EL (cell line): ENCODE measurements at places on chromosomes 3 and 15.
A peak's percentile ranks its signal among the peaks of the same experiment; 100 is the strongest.

GRCh38 chr3:26713091-26713490 lies 90.5 kb downstream of the LRRC3B start:
- DNase-seq: no peak

- DNase-seq: no peak
Observed at GRCh38 chr3:150744041-150744918, 18.7 kb downstream of the SIAH2 start.

GRCh38 chr3:159322322-159322939 lies 520.6 kb downstream of the MFSD1 start:
- peak; percentile 38 for DNase-seq

DNA sequence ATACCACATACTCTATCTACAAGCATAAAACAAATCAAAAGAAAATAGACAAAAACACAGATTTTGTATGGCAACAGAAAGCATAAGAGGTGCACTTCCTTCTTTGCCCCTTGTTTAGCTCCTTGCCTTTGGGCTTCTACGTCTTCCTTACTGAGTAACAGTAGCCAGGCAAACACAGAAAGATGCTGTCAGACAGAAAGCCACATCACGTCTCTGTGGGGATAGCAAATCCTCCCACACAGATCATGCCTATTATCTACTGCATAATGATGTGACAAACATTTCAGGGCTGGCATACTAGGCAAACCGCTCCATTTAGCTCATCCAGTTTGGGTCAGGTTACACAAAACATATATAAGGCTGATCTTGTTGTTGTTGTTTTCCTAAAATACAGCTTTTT lies 92.7 kb downstream of the BOC start:
- DNase-seq: no peak

DNA sequence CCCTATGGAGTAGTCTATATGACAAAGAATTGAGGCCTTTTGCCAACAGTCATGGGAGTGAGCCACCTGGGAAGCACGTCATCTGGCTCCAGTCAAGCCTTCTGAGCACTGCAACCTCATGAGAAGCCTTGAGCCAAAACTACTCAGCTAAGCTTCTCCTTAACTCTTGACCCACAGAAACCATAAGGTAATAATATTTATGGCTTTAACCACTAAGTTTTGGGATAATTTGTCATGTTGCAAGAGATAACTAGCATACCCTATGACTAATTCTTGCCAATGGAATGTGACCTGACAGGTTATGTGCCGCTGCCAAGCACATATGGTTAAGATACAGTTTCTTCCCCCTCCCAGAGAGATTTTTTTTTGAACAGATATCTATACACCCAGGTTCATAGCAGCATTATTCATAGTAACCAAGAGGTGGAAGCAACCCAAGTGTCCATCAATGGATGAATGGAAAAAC lies 11.8 kb upstream of the SLC6A11 start:
- peak; percentile 2 for DNase-seq

GRCh38 chr3:183584914-183585280 lies 29.4 kb upstream of the KLHL6 start:
- no peak for DNase-seq

GRCh38 chr3:55690726-55691125 lies 203.6 kb upstream of the WNT5A start:
- DNase-seq: no peak

- DNase-seq: peak; percentile 59
Observed at GRCh38 chr3:183650554-183650953, 15.1 kb downstream of the KLHL24 start.

- DNase-seq: no peak
Observed at GRCh38 chr3:194541483-194541882, 54.7 kb upstream of the ATP13A3 start.

DNA sequence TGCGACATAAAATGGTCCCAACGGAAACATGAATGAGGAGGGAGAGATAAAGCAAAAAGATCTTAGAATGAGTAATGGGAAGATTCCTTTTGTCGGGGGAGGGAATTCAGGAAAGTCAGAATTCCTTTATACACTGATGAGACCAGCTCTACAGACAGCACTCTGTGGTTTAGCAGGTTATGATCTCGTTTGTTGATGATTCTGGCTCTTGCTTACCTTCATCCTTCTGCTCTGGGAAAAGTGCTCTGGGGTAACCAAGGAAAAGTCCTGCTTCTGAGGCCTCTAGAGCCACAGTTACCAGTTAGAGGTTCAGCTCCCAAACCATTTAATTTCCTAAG lies 150.7 kb upstream of the NR2E3 start:
- DNase-seq: peak; percentile 49

DNA sequence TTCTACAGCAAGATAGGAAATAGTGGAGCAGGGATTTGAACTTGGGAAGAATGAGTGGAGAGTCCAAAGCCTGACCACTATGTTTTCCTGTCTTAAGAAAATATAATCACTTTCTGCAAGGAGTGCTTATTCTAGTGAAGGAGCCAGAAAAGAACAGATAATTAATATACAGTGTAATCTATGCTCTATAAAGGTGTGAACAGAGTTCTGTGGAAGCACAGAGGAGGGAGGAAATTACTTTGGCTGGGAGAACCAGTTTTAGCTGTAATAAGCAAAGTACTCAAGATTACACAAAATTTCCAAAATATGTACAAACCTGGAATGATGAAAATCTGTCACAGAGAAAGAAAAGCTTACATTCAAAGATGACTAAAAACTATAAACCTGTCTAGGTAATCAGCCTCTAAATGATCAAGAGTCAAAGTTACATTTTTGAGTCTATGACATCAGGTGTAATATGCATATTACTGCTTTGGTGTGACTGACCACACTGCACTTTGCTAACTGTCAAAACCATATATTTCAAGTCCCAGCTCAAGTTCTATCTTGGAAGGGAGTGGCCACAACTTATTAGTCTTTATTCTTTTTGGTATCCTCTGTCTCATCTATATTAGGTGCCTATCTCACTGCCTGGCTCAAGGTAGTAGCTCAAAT lies 40.7 kb upstream of the MB21D2 start:
- DNase-seq: no peak

DNA sequence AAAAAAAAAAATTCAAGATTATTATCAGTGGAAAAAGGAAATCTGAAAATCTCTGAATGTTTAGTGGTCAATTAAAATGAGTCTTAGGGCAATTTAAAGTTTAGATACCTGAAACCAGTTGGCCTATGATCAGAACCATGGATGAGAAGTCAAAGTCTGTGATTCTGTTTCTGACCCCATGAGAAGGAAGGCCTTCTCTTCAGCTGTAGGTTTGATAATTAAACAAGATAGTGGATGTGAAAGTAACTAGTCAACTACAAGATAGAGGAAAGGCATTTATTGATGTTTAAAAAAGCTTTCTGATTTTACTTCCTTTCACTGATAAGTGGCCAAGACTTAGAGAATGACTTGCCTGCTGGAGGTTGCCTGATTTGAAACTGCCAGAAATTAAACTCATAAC lies 8.7 kb downstream of the PLS1 start:
- no peak for DNase-seq

GRCh38 chr15:99445272-99445850 lies 120.4 kb upstream of the MEF2A start:
- no peak for DNase-seq

- no peak for DNase-seq
Observed at GRCh38 chr3:157355276-157355675, 81.4 kb upstream of the PTX3 start.

DNA sequence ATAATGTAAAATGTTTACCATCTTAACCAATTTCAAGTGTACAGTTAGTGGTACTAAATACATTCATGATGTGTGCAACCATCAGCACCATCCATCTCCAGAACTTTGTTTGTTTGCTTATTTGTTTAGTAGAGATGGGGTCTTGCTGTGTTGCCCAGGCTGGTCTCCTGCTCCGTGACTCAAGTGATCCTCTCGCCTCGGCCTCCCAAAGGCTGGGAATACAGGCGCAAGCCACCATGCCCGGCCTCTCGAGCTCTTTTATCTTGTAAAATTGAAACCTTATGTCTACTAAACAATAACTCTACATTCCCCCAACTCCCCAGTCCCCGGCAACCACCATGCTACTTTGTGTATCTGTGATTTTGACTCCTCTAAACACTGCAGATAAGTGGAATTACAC lies 31.9 kb downstream of the FBXO45 start:
- DNase-seq: no peak

DNA sequence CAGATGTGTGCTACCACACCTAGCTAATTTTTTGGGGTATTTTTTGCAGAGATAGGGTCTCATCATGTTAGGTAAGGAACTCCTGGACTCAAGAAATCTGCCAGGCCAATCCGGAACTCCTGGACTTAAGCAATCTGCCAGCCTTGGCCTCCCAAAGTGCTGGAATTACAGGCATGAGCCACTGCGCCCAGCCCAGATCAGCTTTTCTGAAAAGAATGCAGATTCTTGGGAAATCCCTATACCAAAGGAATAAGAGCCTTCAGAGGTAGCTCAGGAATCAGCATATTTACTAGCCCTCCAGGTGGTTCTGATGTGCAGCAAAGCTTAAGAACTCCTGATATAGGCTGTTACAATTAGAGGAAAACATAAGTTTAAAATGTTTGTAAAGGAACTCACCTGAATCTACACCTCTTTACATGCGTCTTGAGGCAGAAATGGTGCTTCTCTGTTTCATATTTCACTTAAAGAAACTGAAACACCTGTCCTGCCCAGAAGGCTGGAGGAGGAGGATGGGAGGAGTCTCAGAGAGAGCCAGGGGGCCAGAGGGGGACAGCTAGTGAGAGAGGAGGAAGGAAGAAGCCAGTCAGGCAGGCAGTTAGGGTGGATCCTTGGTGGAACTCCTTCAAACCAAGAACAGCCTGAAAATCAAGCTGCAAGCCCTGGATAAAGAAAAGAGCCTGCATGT lies at the start of gene XCR1:
Gene XCR1, minus strand, starts transcription at position 463 of the 685 bp plus-strand sequence. CDS start 5,536 bp downstream, outside the sequence.
- no peak for DNase-seq

GRCh38 chr15:83275412-83275811 lies 9.1 kb downstream of the BNC1 start:
- DNase-seq: peak; percentile 76

GRCh38 chr15:20340931-20341661 lies 200.5 kb downstream of the GOLGA6L6 start:
- no peak for DNase-seq

GRCh38 chr15:68311464-68311835 lies 33.9 kb downstream of the FEM1B start:
- no peak for DNase-seq

- peak; percentile 25 for DNase-seq
Observed at GRCh38 chr15:34154725-34155204, 52.9 kb downstream of the PGBD4 start.

DNA sequence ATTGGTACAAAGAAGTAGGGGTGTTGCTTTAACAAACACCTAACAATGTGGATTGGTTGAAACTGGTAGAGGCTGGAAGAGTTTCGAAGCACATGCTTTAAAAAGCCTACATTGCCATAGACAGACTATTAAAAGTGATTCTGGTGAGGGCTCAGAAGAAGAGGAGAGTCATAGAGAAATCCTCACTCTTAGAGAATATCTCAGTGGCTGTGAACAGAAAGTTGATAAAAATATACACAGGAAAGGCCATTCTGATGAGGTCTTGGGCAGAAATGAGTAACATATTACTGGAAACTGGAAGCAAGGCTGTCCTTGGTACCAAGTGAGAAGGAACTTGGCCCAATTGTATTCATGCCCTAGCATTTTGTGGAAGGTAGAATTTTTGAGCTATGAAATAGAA lies 173.7 kb upstream of the CRBN start:
- no peak for DNase-seq

DNA sequence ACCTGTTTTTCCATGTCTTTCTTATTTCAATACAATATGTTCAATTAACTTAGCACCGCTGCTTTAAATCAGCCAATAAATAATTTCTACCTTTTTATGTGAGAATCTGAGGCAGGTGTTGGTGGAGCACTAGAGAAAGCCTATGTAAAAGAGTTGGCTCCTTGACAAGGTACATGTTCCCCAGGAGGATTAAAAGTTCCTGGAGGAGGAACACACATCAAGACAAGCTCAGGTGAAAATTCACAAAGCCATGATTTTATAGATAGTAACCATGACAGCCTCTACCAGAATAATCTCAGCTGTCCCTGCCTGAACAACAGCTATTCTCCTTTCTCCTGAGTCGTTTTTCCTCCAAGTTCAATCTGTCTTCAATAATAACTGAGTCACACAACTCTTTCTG lies 3.4 kb upstream of the ZBED2 start:
- no peak for DNase-seq

GRCh38 chr3:46924921-46925584 lies 47.5 kb downstream of the PTH1R start:
- DNase-seq: no peak

DNA sequence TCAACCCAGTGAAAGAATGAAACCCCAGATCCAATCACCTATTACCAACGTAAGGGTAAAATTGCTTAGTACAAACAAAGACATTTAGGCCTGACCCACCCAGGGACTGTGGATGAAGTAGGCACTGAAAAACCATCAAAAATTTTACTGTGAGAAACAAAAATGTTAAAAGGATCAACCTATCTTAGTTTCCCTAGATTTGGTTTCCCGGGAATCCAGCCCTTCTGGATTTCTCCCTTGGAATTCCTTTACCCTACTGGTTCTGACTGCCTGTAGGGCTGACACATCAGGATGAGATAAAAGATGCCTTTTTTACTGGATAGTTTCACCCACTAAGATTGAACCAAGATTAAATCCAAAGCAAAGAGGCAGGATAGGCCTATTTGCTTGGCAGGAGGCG lies 102.7 kb downstream of the SCAPER start:
- no peak for DNase-seq

GRCh38 chr3:25957026-25957425 lies 167.1 kb downstream of the OXSM start:
- no peak for DNase-seq

DNA sequence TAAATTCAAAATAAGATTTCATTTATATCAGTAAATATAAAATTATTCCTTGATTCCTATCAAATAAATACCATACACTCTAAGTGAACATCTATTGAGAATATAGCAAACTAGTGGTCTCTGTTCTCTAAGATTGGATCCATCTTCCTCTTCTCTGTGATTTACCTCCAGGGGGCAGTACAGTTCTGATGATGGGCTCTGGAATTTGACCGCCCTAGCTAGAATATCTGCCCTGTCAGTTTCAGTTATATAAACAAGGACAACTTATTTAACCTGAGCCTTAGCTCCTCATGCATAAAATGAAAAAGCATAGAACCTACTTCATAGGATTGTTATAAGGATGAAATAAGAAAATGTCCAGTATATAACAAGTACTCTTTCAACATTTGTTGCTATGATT lies 171.1 kb upstream of the CCDC54 start:
- peak; percentile 72 for DNase-seq

DNA sequence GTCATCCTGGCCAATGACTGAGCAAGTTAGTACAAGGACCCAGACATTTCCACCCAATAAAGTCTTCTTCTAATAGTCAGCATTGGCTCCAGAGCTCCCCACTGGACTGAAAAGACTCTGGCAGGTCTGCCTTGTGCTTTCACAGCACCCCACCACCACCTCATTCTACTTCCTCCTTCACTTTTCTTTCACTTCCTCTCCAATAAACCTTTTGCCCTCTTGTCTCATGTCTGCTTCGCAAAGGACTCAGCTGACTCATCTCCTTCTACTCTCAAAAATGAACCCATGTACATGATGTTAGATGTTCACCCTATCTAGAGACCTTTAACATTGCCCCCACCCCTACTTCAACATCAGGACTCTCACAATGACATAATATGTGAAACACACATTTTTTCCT lies 181.0 kb upstream of the PPP2R3A start:
- no peak for DNase-seq

- DNase-seq: no peak
Observed at GRCh38 chr3:117235304-117235703, 525.7 kb downstream of the TUSC7 start.

GRCh38 chr15:84981711-84982300 lies at the start of gene PDE8A:
PDE8A (plus strand) TSS chr15:84981856; CDS start chr15:84982163, 307 bp downstream.
- DNase-seq: peak; percentile 65

GRCh38 chr15:38010395-38010794 lies 76.0 kb downstream of the TMCO5A start:
- no peak for DNase-seq

GRCh38 chr3:192819001-192819569 lies 91.7 kb upstream of the FGF12 start:
- DNase-seq: peak; percentile 89
